T-helper 17 cell (primary cell): ENCODE measurements at places on chromosomes 11 and 22. TPM values are rescaled to one million over a fixed set of nuclear protein-coding genes. Genes with fewer than 3 reads are reported as not detected.

DNA sequence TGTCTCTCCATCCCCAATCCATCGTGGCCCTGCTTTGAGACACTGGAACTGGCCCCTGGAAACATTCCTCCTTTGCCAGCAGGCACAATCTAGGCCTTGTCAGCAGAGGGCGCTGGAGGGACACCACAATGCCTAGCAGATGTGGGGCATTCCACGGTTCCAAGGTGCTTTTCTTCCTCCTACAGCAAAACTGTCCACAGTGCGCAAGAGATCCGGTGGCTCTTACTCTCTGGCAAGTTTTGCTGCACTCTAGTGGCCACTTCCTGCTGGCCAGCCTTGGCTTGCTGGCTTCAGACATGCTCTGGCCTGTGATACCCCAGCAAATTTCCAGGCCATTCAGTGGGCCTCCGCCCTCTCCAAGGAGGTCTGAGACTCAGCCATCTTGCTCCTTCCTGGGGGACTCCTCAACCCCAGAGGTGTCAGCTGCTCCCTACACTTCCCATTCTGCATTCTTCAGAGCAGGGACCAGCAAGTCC, 17.1 kb upstream of the RBM4B start:
- peak; percentile 89 for DNase-seq

GRCh38 chr11:45322891-45323600, 36.9 kb upstream of the SYT13 start:
- no peak for DNase-seq

GRCh38 chr11:30025396-30026139, 8.7 kb upstream of the KCNA4 start:
- no peak for DNase-seq

DNA sequence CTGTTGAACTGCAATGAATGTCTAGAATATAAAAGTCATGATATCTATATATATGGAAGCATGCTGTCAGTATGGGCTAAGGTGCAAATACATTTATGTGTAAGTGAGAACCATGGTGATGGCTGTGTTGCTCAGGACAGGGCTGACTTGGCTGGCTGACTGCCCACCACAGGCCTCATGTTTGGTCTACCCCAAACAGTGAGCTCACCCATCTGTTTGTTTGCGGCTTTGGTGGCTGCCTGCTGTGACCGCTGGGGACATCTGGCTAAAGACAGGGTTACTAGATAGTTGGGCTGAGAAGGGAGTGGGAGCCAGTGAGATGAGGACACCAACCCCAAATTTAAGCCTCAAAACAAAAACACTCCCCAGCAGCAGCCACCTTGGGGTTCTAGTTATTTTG, 6.3 kb downstream of the CD44 start:
- DNase-seq, result no peak

DNA sequence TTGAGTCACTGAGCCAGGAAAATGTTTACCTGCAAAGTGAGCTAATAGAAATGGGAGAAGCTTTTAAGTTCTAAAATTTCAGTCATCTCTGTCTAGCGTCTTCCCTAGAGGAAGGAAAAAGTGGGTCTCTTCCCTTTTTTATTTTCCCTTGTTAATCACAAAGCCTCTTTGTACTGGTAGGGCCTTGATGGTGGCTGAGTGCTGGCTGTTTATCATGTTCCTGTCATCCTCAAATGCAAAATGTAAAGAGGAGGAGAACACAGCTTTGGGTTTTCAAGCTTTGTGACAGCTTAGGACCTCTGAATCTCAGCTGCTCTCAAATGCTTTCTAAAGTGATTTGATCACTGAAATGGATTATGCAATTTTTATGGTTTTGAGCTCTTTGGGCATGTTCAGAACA, 222.0 kb downstream of the TMEM135 start:
- DNase-seq, result no peak

DNA sequence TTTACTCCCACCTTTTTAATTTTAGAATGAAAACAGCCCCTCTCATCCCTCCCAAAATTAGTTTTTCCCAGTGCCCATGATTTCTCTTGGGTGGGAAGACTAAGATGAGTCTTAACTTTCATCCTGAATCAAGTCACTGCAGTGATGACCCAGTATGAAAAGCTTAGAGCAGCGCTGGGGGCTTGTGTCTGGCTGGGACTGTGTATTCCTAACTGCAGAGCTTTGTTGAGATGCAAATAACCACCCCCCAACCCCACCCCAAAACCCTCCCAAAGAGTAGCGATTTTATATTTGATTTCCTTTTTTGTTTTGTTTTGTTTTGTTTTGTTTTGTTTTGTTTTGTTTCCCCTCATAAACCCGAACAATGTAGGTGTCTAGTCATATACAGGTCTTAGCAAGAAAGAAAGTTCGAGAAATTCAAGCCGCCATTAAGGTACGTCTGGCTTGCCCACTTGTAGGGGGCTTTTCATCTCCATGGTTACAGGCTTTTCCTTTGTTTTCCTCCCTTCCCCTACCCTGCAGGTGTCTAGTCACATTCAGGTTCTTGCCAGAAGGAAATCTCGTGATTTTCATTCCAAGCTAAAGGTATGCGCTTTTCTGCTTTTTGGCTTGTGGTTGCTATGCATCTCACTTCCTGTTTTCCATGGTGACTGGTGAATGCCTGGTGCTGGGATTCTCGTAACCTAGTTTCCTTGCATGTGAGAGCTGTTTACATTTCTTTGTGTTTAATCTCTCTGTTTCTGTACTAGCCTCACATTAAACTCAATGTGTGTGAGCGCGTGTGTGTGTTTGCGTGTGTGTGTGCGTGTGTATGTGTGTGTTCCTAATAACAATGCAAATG, 144.6 kb upstream of the RASSF10 start:
- DNase-seq, result no peak

GRCh38 chr11:117045956-117046355, 52.3 kb downstream of the SIK3 start:
- DNase-seq, result no peak

GRCh38 chr11:11251394-11251970, 101.6 kb downstream of the CSNK2A3 start:
- no peak for DNase-seq

GRCh38 chr22:48827904-48828555, 999.6 kb downstream of the BRD1 start:
- DNase-seq, result no peak

DNA sequence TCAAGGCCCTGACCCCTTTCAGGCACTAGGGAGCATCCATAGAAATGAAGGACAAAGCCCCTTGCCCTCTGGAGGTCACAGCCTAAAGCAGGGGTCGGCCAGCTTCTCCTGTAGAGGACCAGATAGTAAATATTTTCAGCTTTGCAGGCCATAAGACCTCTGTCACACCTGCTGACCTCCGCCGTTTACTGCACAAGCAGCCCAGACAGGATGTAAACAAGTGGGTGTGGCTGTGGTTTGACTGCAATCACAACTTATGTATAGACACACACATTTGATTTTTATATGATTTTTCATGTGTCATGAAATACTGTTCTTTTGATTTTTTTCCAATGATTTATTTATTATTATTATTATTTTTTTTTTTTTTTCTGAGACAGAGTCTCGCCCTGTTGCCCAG, 34.3 kb downstream of the KIAA1671 start:
- no peak for DNase-seq

DNA sequence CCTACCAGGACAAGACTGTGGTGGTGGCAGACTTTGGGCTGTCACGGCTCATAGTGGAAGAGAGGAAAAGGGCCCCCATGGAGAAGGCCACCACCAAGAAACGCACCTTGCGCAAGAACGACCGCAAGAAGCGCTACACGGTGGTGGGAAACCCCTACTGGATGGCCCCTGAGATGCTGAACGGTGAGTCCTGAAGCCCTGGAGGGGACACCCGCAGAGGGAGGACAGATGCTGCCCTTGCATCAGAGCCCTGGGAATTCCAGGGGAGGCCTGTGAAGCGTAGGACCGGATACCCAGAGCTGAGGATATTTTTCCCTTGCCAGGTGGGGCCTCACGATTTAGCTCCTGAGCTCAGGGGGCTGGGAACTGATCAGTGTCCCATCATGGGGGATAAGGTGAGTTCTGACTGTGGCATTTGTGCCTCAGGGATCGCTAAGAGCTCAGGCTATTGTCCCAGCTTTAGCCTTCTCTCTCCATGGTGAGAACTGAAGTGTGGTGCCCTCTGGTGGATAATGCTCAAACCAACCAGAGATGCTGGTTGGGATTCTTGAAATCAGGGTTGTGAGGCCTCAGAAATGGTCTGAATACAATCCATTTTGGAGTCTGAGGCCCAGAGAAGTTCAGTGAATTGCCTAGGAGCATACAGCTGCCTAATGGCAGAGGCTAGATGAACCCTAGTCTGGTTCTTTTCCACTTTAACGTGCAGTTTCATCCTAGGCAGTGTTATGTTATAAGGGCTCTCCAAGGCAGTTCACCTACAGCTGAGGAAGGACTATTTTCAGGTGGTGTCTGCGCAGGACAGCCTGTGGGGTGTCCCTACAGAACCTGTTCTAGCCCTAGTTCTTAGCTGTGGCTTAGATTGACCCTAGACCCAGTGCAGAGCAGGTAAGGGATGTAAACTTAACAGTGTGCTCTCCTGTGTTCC, 19.5 kb downstream of the PIK3IP1 start:
- peak; percentile 34 for DNase-seq

DNA sequence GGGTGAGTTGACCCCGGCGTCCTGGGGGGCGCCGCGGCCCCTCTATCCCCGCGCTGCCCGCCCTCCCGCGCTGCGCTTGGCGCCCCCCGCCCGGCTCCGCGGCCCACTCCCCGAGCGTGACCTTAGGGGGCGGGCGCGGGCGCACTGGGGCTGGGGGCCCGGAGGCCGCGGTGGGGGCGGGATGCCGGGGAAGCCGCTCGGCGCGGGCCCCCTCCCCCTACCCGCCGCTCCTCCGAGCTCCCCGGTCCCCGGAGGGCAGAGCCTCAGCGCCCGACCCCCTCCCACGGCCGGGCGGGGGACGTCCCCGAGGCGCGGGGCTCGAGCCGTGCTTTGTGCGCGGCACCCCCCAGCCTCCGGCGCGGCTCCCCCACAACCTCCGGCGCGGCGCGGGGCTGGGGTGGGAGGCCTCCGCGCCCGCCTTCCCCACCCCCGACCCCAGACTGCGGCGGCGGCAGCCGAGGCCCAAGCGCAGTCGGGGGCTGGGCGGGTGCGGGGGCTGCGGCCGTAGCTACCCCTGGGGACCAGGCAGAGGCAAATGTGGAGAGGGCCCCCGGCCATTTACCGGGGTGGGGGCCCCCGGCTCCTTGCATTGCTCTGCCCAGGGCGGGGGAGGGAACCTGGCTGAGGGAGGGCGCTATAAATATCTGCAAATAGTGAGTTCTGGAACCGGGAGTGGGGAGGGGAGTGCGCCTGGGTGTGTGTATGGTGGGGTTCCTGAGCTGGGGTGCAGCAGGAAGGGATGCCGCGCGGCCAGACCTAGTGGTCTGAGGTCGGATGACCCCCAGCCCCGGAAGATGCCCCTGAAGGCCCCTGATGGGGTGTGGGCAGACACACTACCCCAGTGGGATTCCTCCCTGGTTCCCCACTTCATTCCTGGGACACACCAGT, 988 bp downstream of the MGAT3 start:
- DNase-seq, result no peak

- DNase-seq, result no peak
These were observed 1178.3 kb downstream of the LRRC4C start for GRCh38 chr11:40281052-40281580.

GRCh38 chr11:14158393-14158792, 195.9 kb downstream of the SPON1 start:
- no peak for DNase-seq

DNA sequence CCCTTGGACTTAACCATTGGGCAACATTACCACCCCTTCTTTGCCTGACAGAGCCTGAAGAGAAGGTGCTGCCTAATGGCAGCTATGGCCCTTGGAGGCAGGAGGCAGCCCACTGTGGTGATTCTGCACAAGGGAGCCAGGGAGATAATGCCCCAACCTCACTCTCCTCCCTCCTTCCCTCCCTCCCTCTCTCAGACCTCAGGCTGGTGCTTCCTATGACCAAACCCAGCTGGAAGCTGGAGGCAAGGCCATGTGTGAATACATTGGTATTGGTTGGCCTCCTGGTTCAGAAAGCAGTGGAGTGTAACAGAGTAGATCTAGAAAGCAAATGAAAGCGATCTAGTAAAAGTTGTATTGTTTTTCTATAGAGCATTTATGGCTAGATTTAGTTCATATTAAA, 233.1 kb downstream of the CSNK2A3 start:
- DNase-seq, result no peak

DNA sequence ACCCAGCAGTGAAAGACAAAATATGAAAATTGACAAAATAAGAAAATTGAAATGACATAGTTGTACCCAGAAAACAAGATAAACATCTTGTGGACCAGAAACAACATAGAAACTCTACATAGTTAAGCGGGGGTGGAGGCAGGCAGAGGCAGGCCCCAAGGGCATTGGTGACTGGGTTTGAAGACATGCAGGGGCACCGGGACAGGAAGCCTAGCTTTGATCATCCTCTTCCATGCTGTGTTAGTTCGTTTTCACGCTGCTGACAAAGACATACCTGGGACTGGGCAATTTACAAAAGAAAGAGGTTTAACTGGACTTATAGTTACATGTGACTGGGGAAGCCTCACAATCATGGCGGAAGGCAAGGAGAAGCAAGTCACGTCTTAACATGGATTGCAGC, 33.5 kb upstream of the CRTAM start:
- no peak for DNase-seq

- DNase-seq, result no peak
These were observed 16.1 kb downstream of the TMPRSS5 start for GRCh38 chr11:113689768-113690618.

- no peak for DNase-seq
These were observed 55.0 kb downstream of the CASP12 start for GRCh38 chr11:104843150-104843836.

GRCh38 chr22:30989474-30989873, 20.4 kb downstream of the TUG1 start:
- no peak for DNase-seq

GRCh38 chr11:62909107-62909894, 11.9 kb downstream of the CHRM1 start:
- no peak for DNase-seq

DNA sequence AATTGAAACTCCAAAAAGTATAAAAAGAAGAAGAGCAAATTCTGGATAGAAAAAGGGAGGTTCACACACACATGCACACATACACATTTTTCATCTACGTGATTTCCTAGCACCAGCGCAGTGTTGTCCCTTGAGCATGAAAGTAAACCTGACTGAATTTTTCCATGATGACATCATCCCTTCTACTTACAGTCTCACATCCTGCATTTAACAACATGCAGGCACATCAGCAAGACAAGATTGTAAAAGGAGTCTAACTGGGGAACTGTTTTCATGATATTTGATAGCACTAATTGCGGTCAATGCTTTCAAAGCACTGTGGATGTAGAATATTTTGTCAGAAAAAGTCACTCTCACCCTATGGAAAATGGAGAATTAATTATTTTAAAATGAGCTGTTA, 36.6 kb downstream of the GAS2 start:
- DNase-seq, result no peak

Gene TRABD
- 141 TPM for total RNA-seq

Gene MED19
- 16.6 TPM for total RNA-seq

Gene TNNI2
- not detected for total RNA-seq

Gene UBQLN3
- not detected for total RNA-seq

Gene LRRC74B
- 0.10 TPM for total RNA-seq

Gene CEP126
- total RNA-seq, result 2.6 TPM

Gene FHIP1B
- total RNA-seq, result 33.8 TPM

Gene DAGLA
- 2.1 TPM for total RNA-seq

Gene FAM180B
- 0.23 TPM for total RNA-seq

Gene KCNJ4
- not detected for total RNA-seq

Gene MRPL16
- total RNA-seq, result 21.8 TPM

Gene ZNF214
- not detected for total RNA-seq

Gene MMP12
- total RNA-seq, result not detected

Gene CABP7
- 0.32 TPM for total RNA-seq
